ENCODE measurements at places on chromosomes 7 and 10.

DNA sequence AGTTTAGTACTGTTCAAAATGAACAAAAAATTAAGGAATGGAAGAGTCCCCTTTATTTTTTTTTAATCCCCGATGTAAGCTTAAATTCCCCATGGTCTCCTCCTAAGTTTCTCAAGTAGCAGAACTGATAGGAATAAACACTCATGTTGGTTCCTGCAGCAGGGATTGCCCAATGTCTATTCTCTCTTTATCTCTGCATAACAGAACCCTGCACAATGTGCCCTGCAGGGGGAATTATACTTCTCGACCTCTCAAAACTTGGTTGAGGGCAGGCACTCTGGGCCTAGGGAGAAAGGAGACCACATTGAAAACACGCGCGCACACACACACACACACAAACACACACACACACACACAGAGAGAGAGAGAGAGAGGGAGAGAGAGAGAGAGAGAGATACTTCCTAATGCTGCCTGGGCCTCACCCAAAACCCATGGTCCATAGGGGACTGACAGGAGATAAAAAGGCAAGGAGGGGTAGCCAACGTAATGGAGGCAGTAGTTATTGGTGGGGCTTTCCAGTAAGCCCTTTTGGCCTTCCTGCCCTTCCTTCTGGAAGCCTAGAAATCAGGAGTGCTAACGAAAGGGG is 22.7 kb downstream of the JAZF1 start:
- no peak for DNase-seq

DNA sequence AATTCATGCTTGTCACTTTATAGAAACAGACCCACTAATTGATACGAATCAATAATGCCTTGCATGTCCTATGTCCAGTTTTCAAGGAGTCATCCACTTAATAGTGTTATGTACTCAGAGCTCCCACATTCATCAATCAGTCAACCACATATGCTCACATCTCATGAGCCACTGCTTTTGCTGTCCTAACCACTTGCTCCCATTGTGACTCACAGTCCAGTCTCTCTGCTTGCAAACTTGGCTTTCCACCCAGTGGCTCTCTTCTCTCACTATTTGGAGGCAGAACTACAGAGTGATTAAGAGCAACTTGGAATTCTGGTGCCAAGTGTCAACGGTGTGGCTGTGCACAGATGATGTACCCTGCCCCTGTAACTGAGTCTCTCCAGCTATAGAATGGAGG is 166.0 kb downstream of the SNX13 start:
- no peak for DNase-seq

DNA sequence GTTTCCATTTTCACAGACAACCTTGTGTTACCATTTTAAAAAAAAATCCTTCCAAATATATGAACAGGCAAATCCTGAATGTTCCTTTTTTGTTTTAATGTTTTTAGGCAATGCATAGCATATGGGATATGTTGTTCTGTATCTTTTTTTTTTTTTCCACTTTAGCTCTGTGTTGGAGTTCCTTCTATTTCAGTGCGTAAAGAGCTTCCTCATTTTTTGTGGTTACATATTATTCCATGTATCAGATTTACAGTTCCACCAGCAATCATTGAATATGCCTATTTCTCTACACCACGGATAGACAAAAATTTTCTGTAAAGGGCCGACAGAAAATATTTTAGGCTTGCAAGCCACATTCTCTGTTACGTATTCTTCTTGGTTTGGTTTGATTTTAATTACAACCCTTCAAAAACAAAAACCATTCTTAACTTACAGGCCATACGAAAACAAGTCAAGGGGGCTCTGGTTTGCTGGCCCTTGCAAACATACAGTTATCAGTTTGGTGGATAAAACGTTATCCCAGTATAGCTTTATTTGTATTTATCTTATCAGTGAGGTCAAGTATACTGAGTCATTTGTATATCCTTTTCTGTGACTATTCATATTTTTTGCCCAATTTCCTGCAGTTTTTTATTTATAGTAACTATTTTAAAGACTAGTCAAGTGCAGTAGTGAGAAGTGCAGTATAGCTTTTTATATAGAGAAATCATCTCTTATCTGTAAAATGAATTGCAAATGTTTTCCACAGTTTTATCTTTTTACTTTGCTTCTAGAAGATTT is 55.7 kb downstream of the RALA start:
- no peak for DNase-seq

- DNase-seq: no peak
Measured at GRCh38 chr7:154364170-154364569, 312.0 kb downstream of the DPP6 start.

GRCh38 chr7:27191833-27192545 is 7.0 kb upstream of the HOXA11 start:
- no peak for DNase-seq

GRCh38 chr7:82430500-82431465 is 12.8 kb downstream of the CACNA2D1 start:
- DNase-seq: no peak

DNA sequence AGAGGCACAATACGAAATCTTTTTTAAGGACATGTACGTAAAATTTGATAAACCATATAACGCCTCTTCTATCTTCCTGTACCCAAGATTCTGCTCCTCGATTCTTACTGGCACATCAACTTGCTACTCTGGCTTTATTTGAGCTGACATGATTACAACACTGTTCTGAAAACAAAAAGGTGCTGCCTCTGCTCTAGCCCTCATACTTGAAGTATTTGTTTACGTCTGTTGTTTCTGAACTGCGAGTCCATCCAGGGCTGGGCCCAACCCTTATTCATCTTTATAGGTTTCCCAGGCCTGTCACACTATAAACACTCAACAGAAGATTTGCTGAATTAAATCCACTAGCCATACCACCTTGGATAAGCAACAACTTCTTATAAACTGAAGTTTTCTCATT is 96.2 kb upstream of the SVIL start:
- DNase-seq: no peak

DNA sequence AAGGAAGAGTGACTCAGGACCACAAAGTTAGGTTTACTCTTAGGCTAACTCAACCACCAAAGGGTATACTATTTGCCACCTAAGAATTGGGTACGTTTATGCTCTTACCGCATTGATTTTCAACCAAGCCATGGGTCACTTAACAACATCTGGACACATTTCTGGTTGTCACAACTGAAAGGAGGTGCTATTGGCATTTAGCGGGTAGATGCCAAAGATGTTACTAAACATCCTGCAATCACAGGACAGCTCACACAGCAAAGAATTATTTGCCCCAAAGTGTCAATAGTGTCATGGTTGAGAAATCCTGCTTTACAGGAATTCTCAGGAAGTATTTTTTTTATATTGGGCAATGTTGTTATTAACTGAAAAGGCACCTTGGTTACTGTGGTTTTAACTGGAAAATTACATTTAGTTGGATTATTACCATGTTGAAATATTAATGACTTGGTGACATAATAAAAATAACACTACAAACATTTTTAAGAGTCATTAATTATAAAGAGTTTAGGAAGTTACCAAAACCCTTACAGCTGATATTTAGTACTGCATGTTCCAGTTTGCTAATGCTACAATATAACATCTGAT is 185.0 kb upstream of the TMEM196 start:
- DNase-seq: no peak

GRCh38 chr7:42573881-42574672 is 337.1 kb upstream of the GLI3 start:
- no peak for DNase-seq

DNA sequence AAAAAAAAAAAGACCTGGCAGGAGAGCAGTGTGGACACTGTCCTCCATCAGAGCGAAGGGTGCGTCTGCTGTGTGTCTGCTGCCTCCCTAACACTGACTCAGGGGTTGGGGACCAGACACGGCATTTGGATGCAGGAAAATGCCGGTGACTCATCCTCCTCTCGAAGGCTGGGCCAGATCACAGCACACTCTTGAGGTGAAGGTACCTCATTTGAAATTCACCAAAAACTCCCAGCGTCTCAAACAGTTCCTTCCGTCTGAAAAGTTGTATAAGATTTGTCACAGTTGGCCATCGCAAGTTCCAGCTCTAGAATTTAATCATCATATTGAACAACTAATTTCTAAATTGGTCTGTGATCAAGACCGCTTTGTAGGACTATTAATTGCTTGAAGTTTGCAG is 118.1 kb upstream of the LYZL2 start:
- no peak for DNase-seq

DNA sequence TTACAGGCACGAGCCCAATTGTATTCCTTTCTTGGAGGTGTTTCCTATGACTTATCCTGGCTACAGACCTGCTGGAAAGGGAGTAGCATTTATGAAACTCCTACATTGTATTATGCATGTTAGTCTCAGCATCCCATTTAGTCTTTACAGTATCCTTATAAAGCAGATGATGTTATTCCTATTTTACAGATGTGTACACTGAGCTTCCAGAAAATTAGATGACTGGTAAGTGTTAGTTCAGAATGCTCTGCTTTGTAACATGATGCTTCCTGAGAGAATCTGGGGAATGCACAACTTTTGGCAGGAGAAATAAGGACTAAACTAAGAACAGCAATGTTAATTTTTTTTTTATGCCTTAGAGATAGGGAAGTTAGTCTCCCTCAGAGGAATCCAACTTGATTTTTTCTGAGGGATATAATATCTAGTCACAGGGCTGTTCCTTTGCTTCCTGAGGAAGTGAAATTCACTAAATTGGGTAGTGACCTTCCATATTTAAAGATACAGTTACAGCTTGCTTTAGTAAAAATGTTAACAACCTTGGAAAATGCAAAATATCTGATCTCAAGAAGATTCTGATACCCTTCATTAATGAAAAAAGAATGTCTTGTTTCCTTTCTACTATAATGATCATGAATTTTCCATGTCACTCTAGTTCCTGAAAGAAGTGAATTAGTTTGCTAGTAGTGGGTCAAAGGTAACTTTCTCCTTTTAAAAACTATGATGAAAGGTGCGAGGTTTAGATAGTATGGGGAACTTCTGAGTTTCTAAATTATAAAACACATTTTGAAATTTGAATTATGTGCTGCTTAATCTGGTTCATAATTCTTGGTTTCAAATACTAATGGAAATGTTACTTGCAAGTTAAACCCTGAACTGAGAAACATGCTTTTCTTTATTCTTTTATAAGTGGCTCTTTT is 194.0 kb upstream of the PRPS1L1 start:
- no peak for DNase-seq

DNA sequence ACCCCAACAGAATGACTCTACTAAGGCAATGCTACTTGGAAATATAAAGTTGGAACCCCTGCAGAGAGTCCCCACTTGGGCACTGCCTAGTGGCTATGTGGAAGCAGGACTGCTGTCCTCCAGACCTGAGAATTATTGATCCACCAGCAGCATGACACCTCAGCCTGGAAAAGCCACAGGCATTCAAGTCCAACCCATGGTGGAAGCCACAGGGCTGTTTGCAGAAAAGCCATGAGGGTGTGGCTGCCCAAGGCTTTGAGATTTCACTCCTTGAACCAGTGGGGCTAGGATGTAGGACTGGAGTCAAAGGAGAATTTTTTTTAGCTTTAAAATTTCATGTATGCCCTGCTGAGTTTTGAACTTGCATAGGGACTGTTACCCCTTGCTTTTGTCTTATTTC is 13.6 kb upstream of the GHRHR start:
- no peak for DNase-seq

- DNase-seq: no peak
Measured at GRCh38 chr10:97075961-97076525, 109.7 kb downstream of the SLIT1 start.

DNA sequence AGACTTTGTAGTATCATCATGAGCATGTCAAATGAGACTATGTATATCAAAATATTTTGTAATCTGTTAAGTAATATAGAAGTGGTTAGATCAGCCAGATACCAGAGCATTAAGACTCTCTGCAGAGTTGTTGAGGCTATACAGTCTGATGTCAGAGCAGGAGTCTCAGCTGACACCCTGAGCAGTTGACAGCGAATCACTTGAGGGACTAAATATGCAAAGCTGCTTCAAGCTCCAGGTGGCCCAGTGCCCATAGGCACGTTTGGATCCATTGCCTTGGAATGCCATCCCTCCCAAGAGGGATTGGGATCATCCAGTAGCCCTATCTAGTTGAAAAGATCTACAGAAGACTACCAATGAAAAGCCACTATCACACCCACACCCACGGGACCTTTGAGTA is 210.2 kb downstream of the TAX1BP1 start:
- DNase-seq: no peak

DNA sequence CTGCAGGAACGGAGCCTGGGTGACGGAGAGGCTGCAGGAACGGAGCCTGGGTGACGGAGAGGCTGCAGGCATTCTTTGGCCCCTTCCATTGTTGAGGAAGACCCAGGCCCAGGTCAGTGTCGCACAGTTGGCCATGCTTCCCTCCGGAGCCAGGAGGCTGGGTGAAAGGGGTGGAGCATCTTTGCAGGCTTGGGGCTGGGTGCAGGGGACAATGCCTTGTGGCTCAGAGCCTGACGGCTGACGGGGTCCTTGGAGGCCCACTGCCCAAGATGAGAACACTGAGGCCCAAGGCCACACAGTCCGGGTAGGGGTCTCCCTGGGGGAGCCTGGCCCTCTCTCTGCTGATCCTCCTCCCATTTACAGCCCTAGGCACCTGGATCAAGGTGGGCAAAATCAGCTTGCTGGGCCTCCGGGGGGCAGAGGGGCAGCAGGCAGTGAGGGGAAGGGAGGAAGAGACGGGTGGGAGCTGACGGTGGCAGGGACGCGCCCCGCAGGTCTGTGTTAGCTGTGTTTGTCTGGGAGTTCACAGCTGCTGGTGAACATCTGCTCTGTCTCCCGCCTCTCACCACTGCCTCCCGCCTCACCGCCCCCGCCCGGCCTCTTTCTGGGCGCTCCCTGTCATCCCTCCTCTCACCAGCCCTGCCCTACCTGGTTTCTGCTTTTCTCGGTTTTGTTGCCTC is 30.6 kb upstream of the PCBD1 start:
- DNase-seq: no peak

GRCh38 chr10:1465418-1465911 is 271.9 kb downstream of the ADARB2 start:
- no peak for DNase-seq

DNA sequence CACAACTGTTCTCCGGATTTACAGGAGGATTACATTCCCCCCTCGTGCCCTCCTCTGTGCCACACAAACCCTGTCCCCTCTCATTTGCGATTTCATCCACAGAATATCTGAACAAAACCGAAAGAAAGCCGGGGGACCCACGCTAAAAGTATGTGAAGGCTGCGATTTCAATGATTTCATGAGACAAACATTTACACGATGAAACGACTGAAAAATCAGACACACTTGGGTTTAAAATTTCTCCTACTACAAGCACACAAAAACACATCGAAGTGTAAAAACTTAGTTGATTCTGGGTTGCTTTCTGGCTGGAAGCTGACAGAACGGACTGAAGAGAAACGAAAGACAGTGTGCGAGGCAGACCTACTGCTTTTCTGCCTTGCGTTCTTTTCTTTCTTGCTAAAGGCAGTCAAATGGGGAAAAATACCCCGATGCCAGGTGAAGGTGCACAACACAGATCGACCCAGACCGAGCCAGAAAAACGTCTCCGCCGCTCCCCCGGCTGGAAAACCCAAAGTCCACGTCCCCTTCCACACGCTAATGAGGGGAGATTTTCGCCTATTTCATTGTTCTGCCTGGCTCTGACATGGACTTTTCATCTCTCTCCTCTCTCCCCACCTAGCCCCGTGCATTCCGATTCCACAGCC is 1.2 kb downstream of the HIPK2 start:
- DNase-seq: peak; percentile 52

Data from ecto neural progenitor cell (in vitro differentiated cells).